IMR-90 (cell line): ENCODE measurements at places on chromosomes 12 and 14.

GRCh38 chr12:117830471-117830870 is 138.3 kb downstream of the KSR2 start:
- no peak for DNase-seq

DNA sequence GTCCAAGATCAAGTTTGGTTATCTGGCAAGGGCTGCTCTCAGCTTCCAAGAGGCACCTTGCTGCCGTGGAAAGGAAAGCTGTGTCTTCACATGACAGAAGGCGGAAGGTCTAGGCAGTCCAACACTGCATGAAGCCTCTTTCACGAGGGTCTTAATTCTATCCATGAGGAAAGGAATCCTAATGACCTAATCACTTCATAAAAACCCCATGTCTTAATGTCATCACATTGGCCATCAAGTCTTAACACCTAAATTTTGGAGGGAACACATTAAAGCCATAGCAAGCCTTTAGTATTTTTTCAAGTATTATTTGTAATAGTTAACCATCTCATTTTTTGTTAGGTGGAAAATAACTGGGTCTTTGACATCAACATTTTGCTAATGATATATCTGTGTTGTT is 858.3 kb downstream of the FLRT2 start:
- DNase-seq = no peak

GRCh38 chr14:57290751-57291150 is 22.0 kb downstream of the AP5M1 start:
- DNase-seq = no peak

DNA sequence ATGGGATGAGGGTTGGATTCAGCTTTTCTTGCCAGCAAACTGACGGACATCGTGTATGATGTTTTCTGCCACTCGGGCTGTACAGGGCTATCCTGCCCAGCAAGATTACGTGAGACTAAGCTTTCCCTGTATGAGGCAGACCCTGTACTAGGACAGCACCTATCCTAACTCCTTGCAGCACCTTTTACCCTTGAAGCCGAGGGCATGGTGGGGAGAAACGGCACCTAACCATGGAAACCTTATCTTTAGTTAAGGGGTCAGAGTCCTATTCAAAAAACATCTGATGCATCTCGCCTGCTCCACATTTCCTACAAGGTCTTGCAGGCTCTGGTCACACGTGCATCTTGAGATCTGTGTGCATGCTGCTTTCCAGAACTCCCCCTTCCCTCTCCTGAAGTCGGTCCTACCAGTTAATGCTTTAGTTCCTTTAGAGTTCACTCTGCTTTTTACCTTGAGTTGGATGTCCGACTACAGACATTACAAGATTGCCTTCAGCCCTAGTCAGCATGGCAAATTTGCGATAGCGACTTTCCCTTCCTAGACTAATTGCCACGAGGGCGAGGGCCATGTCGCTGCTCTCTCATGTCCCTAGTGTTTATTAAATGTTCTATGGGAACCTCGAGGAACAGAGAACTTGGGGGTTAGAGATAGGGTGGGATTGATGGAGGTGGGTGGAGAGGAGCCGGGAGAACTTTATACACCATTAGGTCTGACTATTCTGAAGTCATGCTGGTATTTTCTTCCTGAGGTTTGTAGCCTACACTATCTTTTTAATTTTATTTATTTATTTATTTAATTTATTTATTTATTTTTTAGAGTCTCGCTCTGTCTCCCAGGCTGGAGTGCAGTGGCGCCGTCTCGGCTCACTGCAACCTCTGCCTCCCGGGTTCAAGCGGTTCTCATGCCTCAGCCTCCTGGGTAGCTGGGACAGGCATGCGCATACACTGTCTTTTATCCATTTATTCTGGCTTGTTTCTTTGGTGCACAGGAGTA is 6.6 kb downstream of the RAN start:
- no peak for DNase-seq

DNA sequence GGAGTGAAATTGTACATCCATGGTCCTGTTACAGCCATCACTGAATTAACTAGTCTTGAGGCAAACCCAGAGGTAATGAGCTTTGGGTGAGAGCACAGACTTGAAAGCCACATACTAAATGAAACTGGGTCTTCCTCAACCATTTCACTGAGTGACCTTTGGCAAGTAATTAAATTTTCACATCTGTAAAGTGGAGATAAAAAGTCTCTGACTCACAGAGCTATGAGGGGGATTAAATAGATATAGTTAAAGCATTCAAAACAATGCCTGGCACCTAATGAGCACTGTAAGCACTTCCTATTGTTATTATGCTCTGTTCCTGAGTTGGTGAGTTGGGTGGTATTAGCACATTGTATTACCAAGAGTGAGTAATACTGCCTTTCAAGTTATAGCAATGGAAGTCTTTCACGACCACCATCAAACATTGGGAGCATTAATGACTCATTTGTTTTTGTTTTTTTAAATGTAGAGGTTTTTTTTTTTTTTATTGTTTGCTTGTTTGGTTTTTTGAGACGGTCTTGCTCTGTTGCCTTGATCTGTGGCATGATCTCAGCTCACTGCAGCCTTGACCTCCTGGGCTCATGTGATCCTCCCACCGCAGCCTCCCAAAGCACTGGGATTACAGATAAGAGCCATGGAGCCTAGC is 12.5 kb upstream of the STRN3 start:
- DNase-seq = no peak

DNA sequence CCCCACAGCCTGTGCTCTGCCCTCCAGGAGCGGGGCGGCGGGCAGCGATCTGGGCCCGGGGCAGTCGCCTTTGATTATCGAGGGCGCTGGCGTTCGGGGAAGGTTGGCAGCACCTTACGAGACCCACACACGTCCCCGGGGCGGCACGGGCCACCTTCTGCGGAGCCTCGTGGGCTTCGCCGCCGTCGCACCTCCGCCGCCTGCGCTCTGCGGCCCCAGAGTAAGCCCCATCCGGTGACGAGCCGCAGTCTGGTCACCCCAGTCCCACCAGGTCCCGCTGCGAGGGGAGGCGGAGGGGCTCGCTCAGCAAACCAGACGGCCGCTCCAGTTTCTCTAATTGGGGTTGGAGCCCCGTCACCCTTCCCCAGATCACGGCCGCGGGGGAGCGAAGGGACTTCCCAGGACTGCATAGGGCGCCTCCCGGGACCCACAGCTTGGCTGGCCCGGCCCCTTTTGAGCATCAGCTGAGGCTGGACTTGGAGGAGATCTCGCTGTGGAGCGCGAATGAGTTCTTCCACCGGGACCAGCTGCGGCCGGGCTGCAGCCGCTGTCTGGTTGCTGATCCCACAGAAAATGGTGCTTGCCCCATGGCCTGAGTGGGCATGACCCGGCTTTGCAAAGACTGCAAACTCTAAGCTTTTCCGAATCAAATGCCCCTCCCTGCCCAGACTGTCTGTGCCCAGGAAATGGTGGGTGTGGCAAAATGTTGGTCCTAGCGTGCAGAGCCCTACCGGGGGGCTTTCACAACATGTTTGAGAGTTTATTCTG is 560 bp downstream of the LGALS3 start:
- peak; percentile 74 for DNase-seq

- no peak for DNase-seq
Measured at GRCh38 chr14:85873006-85873405, 343.1 kb downstream of the FLRT2 start.

DNA sequence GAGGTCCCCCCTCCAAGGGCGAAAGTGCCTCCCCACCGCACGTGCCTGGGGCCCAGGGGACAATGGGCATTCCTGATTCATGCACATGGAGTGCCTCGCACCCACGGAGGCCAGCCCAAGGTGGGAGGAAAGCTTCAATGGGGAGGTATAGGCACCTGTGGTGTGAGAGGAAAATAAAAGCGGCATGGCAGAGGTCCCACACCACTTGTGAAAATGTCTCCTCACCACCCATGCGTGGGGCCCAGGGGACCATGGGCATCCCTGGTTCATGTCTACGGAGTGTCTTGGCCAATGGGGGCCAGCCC is 384.7 kb downstream of the ALG10 start:
- DNase-seq = no peak

DNA sequence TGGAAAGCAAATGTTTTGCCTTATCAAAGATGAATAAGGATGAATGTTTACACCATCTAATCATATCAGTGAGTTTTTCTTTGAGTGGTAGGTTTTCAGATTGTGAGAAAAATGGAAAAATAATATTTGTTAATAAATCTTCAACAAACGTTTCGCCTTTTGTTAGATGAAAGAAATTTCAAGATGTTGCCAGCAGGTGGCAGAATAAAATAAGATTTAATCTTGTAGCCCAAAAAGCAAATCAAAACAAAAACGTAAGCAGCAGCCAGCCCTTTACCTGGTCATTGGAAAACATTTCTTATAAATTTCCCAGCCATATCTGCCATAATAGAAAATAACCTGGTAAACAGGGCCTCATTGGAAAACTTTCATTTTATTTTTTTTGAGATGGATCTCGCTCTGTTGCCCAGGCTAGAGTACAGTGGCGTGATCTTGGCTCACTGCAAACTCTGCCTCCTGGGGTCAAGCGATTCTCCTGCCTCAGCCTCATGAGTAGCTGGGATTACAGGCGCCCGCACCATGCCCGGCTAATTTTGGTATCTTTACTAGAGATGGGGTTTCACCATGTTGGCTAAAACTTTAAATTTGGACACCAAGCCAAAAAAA is 15.4 kb upstream of the TMEM120B start:
- peak; percentile 53 for DNase-seq
